ENCODE measurements at places on chromosomes 3 and 15.
A peak's percentile ranks its signal among the peaks of the same experiment; 100 is the strongest.

GRCh38 chr3:71614426-71614825 is 30.9 kb upstream of the FOXP1 start:
- no peaks in the 10 kb centered on the region for H3K36me3 ChIP-seq
- no peaks in the 10 kb centered on the region for H3K27me3 ChIP-seq
- H3K4me3 ChIP-seq, result no peak overlapping the region
- H3K4me1 ChIP-seq, result no peaks in the 10 kb centered on the region
- no peak for DNase-seq
- no peak overlapping the region for H3K27ac ChIP-seq

DNA sequence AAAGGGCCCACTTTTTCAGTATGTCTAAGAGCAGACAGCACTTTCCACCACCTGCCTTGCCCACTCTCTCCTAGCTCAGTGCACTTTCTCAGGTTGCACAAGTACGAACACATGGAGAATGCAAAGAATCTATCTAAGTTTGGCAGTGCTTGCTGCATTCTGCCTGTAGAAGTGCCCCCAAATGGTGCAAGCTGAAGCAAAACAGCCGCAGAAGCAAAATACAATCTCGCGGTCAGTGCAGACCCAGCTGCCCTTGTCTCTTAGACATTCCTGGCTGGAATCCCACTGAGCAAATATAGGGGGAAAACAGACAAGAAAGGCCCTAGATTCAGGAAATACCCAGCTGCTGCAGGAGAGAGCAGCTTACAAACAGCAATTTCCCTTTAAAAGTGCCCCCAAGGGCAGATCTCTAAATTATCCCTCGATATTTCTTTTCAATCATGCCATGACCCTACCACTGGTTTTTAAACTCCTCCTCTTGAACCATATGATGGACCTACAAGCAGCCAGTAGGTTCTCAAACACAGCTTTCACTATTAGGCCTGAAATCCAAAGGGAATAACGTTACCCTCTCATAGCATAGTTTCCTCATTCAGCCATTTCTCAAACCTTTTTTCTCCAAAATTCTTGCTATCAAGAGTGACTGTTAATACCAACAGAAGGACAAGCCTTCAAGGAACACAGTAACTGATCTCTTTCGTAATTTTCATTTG is 67.0 kb downstream of the TNIK start:
- no peaks in the 10 kb centered on the region for H3K4me1 ChIP-seq
- H3K27me3 ChIP-seq, result no peaks in the 10 kb centered on the region
- H3K36me3 ChIP-seq, result no peaks in the 10 kb centered on the region
- DNase-seq, result no peak

- no peaks in the 10 kb centered on the region for H3K27me3 ChIP-seq
- H3K36me3 ChIP-seq, result no peaks in the 10 kb centered on the region
- no peak overlapping the region for H3K4me3 ChIP-seq
These were observed 630.5 kb downstream of the TBL1XR1 start for GRCh38 chr3:176566757-176567156.

DNA sequence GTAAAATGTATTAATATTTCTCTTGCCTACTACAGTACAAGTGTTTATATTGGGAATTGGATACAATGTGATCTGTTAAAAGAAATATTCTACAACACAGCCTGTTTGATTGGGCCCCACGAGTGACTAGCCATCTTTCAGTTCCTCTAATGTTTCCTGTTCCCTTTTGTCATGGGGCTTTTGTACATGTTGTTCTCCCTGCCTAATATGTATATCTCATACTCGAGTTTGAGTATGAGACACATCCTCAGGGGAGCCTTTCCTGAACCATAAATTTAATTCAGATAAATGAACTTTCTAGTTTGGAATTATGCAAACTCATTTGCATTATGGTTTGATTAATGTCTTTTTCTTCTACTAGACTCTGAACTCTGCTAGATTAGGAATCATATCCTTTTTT is 65.5 kb downstream of the MEF2A start:
- no peak for DNase-seq
- H3K4me1 ChIP-seq, result no peaks in the 10 kb centered on the region
- peak overlapping the region; percentile 71 for H3K27ac ChIP-seq
- H3K36me3 ChIP-seq, result no peaks in the 10 kb centered on the region

GRCh38 chr15:90130291-90130690 is 28.0 kb upstream of the IDH2 start:
- no peaks in the 10 kb centered on the region for H3K4me1 ChIP-seq
- no peaks in the 10 kb centered on the region for H3K36me3 ChIP-seq
- H3K27me3 ChIP-seq, result no peaks in the 10 kb centered on the region
- H3K27ac ChIP-seq, result no peak overlapping the region

DNA sequence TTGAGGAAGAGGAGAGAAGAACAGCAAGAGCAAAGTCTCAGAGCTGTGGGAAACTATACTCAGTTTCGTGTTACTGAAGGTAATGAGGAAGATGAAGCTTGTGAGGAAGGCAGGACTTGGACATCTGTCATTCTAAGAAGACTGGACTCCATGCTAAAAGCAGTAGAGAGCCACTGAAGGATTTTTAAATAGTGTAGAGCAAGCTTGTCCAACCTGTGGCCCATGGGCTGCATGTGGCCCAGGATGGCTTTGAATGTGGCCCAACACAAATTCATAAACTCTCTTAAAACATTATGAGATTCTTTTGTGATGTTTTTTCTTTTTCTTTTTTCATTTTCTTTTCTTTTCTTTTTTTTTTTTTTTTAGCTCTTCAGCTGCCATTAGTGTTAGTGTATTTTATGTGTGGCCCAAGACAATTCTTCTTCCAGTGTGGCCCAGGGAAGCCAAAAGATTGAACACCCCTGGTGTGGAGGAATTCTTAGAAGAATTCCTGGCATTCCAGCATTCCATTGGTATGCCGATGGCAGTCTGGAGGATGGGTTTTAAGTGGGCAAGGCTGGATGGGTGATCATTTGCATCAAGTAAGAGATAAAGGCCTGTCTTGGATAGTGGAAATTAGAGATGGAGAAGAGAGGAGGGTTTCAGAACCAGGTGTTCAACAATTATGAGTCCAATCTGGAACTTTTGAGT is 6.9 kb upstream of the NFKBIZ start:
- H3K4me3 ChIP-seq, result no peak overlapping the region
- no peaks in the 10 kb centered on the region for H3K36me3 ChIP-seq
- H3K27ac ChIP-seq, result no peak overlapping the region
- no peaks in the 10 kb centered on the region for H3K4me1 ChIP-seq

- no peaks in the 10 kb centered on the region for H3K36me3 ChIP-seq
- H3K4me3 ChIP-seq, result no peak overlapping the region
- H3K27ac ChIP-seq, result no peak overlapping the region
- DNase-seq, result no peak
These were observed 87.2 kb downstream of the SNRK start for GRCh38 chr3:43373560-43373928.

GRCh38 chr3:132325634-132326033 is 8.4 kb downstream of the ACP3 start:
- H3K27ac ChIP-seq, result no peak overlapping the region
- H3K4me1 ChIP-seq, result no peaks in the 10 kb centered on the region
- no peaks in the 10 kb centered on the region for H3K36me3 ChIP-seq
- H3K27me3 ChIP-seq, result no peaks in the 10 kb centered on the region

- no peak overlapping the region for H3K4me3 ChIP-seq
- H3K36me3 ChIP-seq, result no peaks in the 10 kb centered on the region
- no peaks in the 10 kb centered on the region for H3K27me3 ChIP-seq
- DNase-seq, result no peak
These were observed 177.2 kb upstream of the THBS1 start for GRCh38 chr15:39403640-39404117.

DNA sequence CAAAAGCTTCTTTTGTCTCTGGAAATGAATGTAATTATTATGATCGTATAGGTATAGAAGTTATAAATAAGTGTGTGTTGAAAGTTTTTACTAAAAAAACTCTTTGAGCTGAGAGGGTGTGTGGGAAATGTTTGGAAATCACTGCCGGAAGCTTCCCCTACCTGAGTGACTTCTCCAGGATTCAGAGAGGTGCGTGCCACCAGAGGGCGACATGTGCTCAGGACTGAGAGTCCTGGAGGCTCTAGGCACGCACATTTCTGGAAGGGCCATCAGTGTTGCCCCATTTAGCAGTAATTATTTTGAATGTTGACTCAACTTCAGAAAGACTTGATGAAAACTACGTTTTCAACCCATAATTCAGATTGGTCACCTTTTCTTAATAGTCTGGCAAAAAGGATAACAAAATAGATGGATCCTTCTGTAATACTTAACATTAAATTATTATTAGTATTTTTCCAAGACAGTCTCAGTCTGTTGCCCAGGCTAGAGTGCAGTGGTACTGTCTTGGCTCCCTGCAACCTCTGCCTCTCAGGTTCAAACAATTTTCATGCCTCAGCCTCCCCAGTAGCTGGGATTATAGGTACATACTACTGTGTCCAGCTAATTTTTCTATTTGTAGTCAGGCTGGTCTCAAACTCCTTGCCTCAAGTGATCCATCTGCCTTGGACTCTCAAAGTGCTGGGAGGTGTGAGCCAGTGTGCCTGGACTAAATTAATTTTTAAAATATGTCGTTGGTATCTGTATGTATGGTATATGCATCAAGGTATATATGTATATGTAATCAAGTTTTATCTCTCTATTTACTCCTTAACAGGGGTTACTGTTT is 34.5 kb downstream of the GPR171 start:
- H3K27me3 ChIP-seq, result no peaks in the 10 kb centered on the region
- DNase-seq, result peak; percentile 94
- H3K27ac ChIP-seq, result no peak overlapping the region
- H3K4me3 ChIP-seq, result no peak overlapping the region
- H3K4me1 ChIP-seq, result peaks cover 3% of the 10 kb centered on the region

GRCh38 chr3:100053951-100054620 is 60.2 kb downstream of the FILIP1L start:
- no peak overlapping the region for H3K27ac ChIP-seq
- no peak for DNase-seq
- H3K4me3 ChIP-seq, result no peak overlapping the region
- H3K4me1 ChIP-seq, result no peaks in the 10 kb centered on the region
- no peaks in the 10 kb centered on the region for H3K27me3 ChIP-seq
- H3K36me3 ChIP-seq, result no peaks in the 10 kb centered on the region

DNA sequence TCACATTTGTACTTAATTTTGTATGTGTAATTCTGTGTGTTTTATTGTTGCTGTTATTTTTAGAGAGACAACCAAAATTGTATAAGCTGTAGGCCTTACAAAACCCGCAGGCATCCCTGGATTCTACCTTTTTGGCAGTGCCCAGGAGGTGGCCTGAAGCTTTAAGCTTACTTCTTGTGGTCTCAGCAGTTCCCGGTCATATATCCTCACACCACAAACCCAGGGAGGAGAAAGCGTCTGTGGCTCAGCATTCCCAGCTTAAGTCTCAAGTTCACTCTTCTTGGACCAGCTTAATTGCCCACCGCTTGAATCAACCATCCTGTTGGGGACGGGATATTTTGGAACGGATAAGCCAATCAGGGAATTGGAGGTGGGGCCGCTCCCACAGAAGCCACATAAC is 36.7 kb downstream of the C2CD4A start:
- no peak overlapping the region for H3K27ac ChIP-seq
- no peaks in the 10 kb centered on the region for H3K36me3 ChIP-seq
- H3K4me3 ChIP-seq, result no peak overlapping the region
- no peaks in the 10 kb centered on the region for H3K27me3 ChIP-seq
- peaks cover 8% of the 10 kb centered on the region for H3K4me1 ChIP-seq

Data from Peyer's patch (tissue), 4 donors.